ENCODE measurements at places on chromosomes 3 and 15. TPM values are rescaled to one million over a fixed set of nuclear protein-coding genes. Genes with fewer than 3 reads are reported as not detected.

MCF2L2 gene
- 4.4 TPM for polyA plus RNA-seq

CYP1A1 gene
- polyA plus RNA-seq, result not detected

CIDEC gene
- polyA plus RNA-seq, result not detected

HTR3E gene
- not detected for polyA plus RNA-seq

KIF15 gene
- polyA plus RNA-seq, result 0.33 TPM

CLN6 gene
- polyA plus RNA-seq, result 1.6 TPM

MOBP gene
- not detected for polyA plus RNA-seq

SYNPR gene
- polyA plus RNA-seq, result not detected

KCNAB1 gene
- 0.08 TPM for polyA plus RNA-seq

NLGN1 gene
- polyA plus RNA-seq, result not detected

CPN2 gene
- polyA plus RNA-seq, result not detected

MKRN3 gene
- polyA plus RNA-seq, result 2.5 TPM

CATSPER2 gene
- 1.5 TPM for polyA plus RNA-seq

ISL2 gene
- not detected for polyA plus RNA-seq

LAMB2 gene
- not detected for polyA plus RNA-seq

CNTN3 gene
- not detected for polyA plus RNA-seq

RPP25 gene
- polyA plus RNA-seq, result 1.6 TPM

HDC gene
- polyA plus RNA-seq, result not detected

LSG1 gene
- 14.1 TPM for polyA plus RNA-seq

SNRPN gene
- 356 TPM for polyA plus RNA-seq

C3orf22 gene
- not detected for polyA plus RNA-seq

C3orf33 gene
- polyA plus RNA-seq, result 3.0 TPM

ALDH1A3 gene
- polyA plus RNA-seq, result not detected

C2CD4A gene
- 0.10 TPM for polyA plus RNA-seq

MED12L gene
- polyA plus RNA-seq, result not detected

C3orf85 gene
- polyA plus RNA-seq, result not detected

GOLGA6B gene
- polyA plus RNA-seq, result not detected

SNTN gene
- polyA plus RNA-seq, result not detected

CASR gene
- not detected for polyA plus RNA-seq

TEX55 gene
- polyA plus RNA-seq, result not detected

WHAMM gene
- 5.2 TPM for polyA plus RNA-seq

ENTPD3 gene
- polyA plus RNA-seq, result not detected

ERICH6 gene
- polyA plus RNA-seq, result not detected

CYP19A1 gene
- not detected for polyA plus RNA-seq

P2RY1 gene
- 0.10 TPM for polyA plus RNA-seq

SNX4 gene
- 26.0 TPM for polyA plus RNA-seq

TMEM212 gene
- polyA plus RNA-seq, result not detected

MYLK gene
- polyA plus RNA-seq, result not detected

TNFAIP8L3 gene
- polyA plus RNA-seq, result not detected

ANKRD34C gene
- polyA plus RNA-seq, result not detected

CHDH gene
- 1.4 TPM for polyA plus RNA-seq

SI gene
- polyA plus RNA-seq, result not detected

GOLGA8R gene
- polyA plus RNA-seq, result 0.08 TPM

TNNC1 gene
- 0.38 TPM for polyA plus RNA-seq

LRRK1 gene
- not detected for polyA plus RNA-seq

ITIH3 gene
- polyA plus RNA-seq, result 1.5 TPM

ITIH4 gene
- 2.0 TPM for polyA plus RNA-seq

AP3B2 gene
- not detected for polyA plus RNA-seq

SHF gene
- 0.87 TPM for polyA plus RNA-seq
